ENCODE measurements at places on chromosomes 6 and 20. TPM values are rescaled to one million over a fixed set of nuclear protein-coding genes. Genes with fewer than 3 reads are reported as not detected.

- H3K27me3 ChIP-seq = peaks cover 5% of the 10 kb centered on the region
- no peak for DNase-seq
- no peaks in the 10 kb centered on the region for H3K36me3 ChIP-seq
- no peak overlapping the region for H3K27ac ChIP-seq
These were observed 30.5 kb upstream of the HLA-G start for GRCh38 chr6:29797135-29797534.

DNA sequence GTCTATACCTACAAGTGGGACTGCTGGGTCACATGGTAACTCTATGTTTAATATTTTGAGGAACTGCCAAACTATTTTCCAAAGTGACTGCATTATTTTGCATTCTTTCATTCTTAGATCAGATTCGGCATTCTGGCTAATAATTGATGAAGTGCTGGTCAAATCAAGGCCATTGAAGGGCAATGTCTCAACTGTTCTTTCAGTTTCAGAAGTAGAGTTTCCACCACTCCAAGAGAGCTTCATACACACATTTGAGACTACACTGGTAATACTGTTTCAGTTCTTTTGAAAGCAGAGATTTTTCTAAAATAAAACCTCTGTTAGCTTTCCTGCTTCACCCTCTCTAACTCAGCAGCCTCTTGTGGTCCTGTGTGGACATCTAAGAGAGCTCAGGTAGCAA is 154.5 kb downstream of the CFAP61 start:
- no peaks in the 10 kb centered on the region for H3K27me3 ChIP-seq
- no peak overlapping the region for H3K4me3 ChIP-seq
- H3K27ac ChIP-seq = no peak overlapping the region
- no peaks in the 10 kb centered on the region for H3K4me1 ChIP-seq
- no peaks in the 10 kb centered on the region for H3K36me3 ChIP-seq
- no peak for DNase-seq

Gene AIF1
- 28.2 TPM for total RNA-seq

DNA sequence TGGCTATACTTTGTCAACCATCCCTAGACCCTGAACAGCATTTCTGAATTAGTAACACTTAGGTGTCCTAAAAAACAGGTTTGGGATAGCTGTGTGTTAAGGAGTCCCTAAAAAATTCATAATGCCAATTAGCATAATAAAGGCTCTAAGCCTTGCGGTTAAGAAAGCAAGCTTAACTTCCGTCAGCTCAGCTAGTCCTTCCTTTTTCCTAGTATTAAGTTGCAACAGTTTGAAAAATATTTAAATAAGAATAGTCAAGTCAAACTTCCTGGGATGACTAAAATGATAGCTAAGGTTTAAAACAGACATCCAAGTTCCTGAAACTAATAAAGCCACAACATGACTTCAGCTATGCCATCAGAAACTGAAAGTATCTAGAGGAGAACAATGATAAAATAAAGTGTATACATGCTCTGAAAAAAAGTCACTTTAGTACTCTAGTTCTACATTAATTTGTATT is 3.5 kb downstream of the AKIRIN2 start:
- no peaks in the 10 kb centered on the region for H3K36me3 ChIP-seq
- DNase-seq = no peak
- H3K27ac ChIP-seq = peak overlapping the region; percentile 34
- no peaks in the 10 kb centered on the region for H3K27me3 ChIP-seq

GRCh38 chr20:52001999-52002666 is 189.4 kb downstream of the ZFP64 start:
- H3K36me3 ChIP-seq = no peaks in the 10 kb centered on the region
- H3K4me3 ChIP-seq = no peak overlapping the region
- no peaks in the 10 kb centered on the region for H3K4me1 ChIP-seq
- no peaks in the 10 kb centered on the region for H3K27me3 ChIP-seq

- H3K27ac ChIP-seq = peak overlapping the region; percentile 89
- no peaks in the 10 kb centered on the region for H3K36me3 ChIP-seq
- DNase-seq = peak; percentile 93
- H3K4me3 ChIP-seq = peak overlapping the region; percentile 49
- H3K4me1 ChIP-seq = no peaks in the 10 kb centered on the region
- H3K27me3 ChIP-seq = no peaks in the 10 kb centered on the region
These were observed 5.3 kb upstream of the HMGN4 start for GRCh38 chr6:26532699-26533531.

Gene TAP1
- 28.7 TPM for total RNA-seq

Gene OR2B2
- not detected for total RNA-seq
